ENCODE measurements at places on chromosomes 13 and 19. TPM values are rescaled to one million over a fixed set of nuclear protein-coding genes. Genes with fewer than 3 reads are reported as not detected.

- no peak for DNase-seq
Measured at GRCh38 chr19:58277748-58278540, 811 bp upstream of the ZNF8 start.

DNA sequence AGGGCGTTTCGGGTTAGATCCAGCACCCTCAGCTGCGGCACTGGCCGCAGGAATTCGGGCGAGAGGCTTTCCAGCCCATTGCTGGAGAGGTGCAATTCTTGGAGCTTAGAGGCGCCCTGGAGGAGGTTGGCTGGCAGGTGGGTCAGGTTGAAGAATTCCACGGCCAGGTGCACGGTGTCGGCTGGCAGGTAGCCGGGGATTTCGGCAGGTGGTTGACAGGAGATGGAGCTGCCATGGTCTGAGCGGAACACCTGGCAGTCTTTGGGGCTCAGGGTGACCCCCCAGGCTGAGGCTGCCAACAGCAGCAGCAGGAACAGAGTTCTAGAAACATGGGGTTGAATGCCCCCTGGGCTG lies 1.3 kb downstream of the LRG1 start:
- no peak for DNase-seq

- no peak for DNase-seq
Measured at GRCh38 chr19:17479325-17479791, 9.0 kb downstream of the SLC27A1 start.

GRCh38 chr13:43156916-43157315 lies 133.5 kb downstream of the DNAJC15 start:
- DNase-seq = no peak

DNA sequence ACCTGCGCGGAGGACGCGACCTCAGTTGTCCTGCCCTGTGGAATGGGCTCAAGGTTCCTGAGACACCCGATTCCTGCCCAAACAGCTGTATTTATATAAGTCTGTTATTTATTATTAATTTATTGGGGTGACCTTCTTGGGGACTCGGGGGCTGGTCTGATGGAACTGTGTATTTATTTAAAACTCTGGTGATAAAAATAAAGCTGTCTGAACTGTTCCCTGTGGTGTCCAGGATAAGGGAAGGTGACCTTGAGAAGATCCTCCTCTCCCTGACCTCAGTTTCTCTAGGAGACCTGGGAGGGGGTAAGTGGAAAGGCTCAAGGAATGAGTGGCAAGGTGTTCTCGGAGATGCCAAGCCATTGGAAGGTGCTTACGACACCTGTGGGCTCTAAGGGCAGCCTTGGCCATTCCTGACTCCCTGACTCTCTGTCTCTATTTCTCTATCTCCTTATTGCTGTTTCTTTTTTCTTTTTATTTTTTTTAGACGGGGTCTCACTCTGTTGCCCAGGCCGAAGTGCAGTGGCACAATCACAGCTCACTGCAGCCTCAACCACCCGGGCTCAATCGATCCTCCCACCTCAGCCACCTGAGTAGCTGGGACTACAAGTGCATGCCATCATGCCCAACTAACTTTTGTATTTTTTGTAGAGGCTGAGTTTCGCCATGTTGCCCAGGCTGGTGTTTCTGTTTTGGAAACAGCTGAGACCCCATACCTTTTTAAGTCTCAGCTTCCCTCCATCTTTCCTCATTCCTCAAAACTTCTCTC lies 3.2 kb downstream of the GDF15 start:
- no peak for DNase-seq

GRCh38 chr19:49438261-49438660 lies 3.1 kb downstream of the SLC17A7 start:
- no peak for DNase-seq

DNA sequence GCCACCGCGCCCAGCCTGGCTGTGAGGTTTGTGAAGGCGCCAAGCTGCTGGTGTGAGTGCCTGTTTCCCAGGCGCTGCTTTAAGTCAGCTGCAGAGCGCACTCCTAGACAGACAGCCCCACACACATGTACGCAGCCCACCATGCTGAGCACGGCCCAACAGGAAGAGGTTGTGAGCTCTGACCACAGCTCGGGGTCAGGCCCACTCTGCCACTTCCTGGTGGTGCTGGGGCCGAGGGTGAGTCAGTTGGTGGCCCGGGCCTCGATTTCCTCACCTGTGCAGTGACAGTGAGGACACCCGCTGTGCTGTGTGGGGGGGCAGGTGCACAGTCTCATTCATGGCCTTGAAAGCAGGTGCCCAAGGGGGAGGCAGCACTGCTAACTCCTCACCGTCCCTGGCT lies 106.7 kb downstream of the KDM4B start:
- DNase-seq = no peak

DNA sequence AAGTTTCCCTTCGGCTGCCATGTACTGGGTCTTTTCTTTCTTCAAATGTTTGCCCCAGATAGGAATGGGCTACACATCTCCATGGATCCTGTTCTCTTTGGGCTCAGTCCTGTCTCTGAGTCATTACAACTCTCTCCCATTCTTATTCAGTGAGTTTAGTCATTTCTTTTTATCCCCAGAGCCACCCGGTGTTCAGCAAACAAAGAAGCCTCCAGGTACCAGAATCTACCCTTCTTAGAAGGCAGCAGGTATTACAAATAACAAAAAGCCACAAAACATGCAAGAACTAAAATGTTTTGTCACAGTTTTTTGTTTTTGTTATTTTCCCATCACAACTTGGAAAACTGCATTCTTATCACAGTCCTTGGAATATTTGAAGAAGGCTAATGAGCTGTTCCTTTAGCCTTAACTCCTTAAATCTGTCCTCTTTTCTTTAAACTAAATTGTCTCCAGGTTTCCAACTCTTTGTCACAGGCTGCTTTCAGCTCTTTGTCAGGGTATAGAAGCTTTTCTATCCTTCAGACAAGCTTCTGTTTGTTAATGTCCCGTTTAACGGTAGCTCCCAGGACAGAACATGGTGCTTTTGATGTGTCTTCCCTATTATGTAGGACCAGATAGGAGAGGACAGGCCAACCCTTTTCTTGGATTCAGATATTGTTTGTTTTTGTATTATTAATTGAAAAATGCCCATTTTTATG lies 215.5 kb upstream of the HTR2A start:
- DNase-seq = no peak

DNA sequence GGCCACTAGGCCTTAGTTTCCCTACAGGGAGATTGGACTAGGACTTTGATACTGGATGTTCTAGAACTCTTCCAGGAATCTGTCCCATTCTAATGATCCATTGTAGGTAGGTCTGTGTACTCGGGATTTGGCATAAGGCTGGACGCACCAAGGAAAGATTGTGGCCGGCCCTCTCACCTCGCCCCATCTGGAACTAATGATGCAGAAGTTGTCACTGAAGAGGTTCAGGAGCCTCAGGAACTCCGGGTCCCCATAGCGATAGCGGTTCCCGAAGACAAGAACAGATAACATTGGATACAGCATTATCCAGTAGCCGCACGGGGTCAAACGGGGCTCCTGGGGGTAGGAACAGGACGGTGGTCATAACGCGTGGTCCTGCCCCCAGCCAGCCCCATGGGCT lies 11.2 kb downstream of the EGLN2 start:
- DNase-seq = no peak

GRCh38 chr19:33773704-33774624 lies 22.7 kb upstream of the KCTD15 start:
- no peak for DNase-seq

- DNase-seq = no peak
Measured at GRCh38 chr19:17484520-17485185, 14.3 kb downstream of the SLC27A1 start.

GRCh38 chr13:76016799-76017400 lies 380.8 kb downstream of the LMO7 start:
- no peak for DNase-seq

DNA sequence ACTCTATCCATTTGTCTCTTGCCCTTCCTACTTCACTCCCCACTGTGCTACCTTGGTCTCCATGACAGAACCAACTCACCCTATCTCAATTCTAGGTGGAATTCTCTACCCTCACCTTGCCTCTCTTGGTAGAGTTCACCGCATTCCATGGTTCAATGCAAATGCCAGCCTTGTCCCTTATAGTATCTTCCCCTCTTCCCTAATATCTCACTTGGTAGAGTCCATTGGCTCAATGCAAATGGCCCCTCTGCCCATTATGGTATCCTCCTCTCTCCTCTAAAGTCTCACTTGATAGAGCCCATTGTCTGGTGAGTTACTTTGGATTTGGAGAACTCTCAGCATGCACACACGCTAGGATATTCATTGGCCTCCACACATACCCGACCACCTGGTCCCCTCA lies 7.9 kb downstream of the HAS1 start:
- no peak for DNase-seq

- DNase-seq = no peak
Measured at GRCh38 chr19:42048992-42049391, 21.0 kb downstream of the GRIK5 start.

DNA sequence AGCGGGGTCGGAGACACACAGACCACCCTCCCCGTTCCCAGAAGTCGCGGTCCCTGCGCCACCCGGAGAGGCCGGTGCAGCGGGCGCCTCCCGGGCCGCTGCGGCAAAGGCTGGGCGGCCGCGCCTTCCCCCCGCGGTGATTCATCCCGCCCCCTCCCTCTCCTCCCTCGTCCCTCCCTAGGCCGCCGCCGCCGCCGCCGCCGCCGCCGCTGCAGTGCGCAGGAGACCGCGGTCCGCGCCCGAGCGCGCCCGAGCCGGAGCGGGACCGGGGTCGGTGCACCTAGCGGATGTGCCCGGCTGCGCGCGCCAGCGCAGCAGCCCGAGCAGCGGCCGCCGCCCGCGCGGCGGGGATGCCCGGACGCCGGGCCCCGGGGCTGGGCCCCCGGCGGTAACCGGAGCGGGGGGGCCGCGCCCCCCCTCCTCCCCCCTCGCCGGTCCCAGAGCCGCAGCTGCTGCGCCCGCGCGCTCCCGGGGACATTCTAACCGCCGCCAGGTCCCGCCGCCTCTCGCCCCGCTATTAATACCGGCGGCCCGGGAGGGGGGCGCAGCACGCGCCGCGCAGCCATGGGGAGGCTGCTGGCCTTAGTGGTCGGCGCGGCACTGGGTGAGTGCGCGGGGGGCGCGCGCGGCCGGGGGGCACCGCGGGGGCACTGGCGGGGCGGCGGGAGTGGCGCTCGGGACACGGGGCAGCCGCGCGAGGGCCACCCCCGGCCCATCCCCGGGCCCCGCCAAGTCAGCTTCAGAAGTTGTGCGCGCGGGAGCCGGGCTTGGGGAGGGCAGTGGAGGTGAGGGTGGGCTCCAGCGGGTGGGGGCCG lies at the start of gene SCN1B:
Gene SCN1B, plus strand, starts transcription at position 214 of the 815 bp plus-strand sequence. Its CDS starts 351 bp downstream, at position 565.
- DNase-seq = no peak

DNA sequence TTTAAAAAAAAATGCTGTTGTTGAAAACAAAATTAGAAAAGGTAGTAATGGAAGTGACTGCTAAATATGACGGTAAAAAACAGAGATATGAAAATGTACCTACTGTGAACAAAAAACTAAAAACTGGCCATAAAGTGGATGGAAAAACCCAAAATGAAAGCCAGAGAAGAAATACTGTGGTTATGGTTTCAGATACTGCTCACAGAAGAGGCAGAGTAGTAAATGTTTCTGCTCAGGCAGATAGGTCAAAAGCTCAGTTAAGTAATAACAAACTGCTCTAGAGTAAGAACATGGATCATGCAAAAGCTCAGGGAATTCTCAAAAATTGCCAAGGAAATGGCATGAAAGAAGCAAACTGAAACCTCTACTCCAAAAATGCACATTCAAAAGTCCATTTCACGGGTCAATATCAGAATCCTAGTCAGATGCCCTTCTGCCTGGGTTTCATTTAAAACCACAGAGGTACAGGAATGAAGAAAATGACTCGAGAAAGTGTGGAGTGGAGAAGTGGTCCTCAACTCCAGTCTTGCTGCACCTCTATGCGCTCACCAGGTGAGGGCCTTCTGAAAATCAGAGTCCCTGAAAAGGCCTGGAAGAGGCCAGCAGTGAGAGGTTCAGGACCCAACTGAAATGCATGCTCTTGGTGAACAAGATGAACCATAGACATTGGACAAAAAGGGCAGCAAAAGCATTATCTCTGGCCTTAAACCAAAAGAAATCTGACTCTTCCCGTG lies 315.0 kb upstream of the SPRY2 start:
- no peak for DNase-seq

DNA sequence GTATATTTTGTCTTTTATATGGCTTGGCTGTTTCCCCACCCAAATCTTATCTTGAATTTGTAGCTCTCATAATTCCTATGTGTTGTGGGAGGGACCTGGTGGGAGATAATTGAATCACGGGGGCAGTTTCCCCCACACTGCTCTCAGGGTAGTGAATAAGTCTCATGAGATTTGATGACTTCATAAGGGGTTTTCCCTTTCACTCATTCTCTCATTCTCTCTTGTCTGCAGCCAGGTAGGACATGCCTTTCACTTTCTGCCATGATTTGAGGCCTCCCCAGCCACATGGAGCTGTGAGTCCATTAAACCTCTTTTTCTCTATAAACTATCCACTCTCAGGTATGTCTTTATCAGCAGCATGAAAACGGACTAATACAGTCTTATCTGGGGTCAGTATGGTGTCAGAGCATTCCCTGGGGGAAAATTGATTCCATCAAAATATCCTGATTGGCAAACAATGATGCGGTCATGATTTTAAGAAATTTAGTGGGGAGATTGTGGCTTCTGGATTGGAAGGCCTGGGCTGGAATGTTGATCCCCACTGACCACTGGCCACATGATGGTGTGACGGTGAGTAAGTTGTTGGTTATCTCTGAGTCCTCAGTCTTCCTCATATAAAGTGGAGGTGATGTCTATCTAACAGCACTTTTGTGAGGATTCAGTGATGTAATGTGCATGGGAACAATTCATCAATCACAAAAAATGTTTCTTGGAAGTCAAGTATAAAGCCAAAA lies 27.5 kb upstream of the ANKRD10 start:
- no peak for DNase-seq

GRCh38 chr19:57435062-57435978 lies at the start of gene ZNF749:
Gene ZNF749, plus strand, starts transcription at chr19:57435325. Its CDS starts 254 bp downstream, at chr19:57435579.
- DNase-seq = peak; percentile 93

The ERF gene
- 47.0 TPM for total RNA-seq

The MED4 gene
- 41.1 TPM for total RNA-seq

The PRODH2 gene
- not detected for total RNA-seq

The LILRB4 gene
- 44.4 TPM for total RNA-seq

The ZNF132 gene
- 7.1 TPM for total RNA-seq

The FGF14 gene
- total RNA-seq = 1.4 TPM

The TBXA2R gene
- 7.9 TPM for total RNA-seq

The ZNF229 gene
- total RNA-seq = 3.8 TPM

The GPATCH1 gene
- 7.0 TPM for total RNA-seq

The CERS1 gene
- 0.24 TPM for total RNA-seq

The FFAR1 gene
- total RNA-seq = not detected

The TEX26 gene
- 0.47 TPM for total RNA-seq

The NEK3 gene
- total RNA-seq = 11.0 TPM

The FPR3 gene
- 28.6 TPM for total RNA-seq

The ABHD13 gene
- 12.1 TPM for total RNA-seq

The CYP2F1 gene
- 1.0 TPM for total RNA-seq

All from left lung (tissue), 14 donors.